Left lung (tissue), 14 donors: ENCODE measurements at places on chromosomes 1 and 21. TPM values are rescaled to one million over a fixed set of nuclear protein-coding genes. Genes with fewer than 3 reads are reported as not detected.

- no peak for DNase-seq
Measured at GRCh38 chr1:14468751-14469150, 129.7 kb upstream of the KAZN start.

GRCh38 chr1:14254251-14254650 lies 344.2 kb upstream of the KAZN start:
- no peak for DNase-seq

- DNase-seq, result no peak
Measured at GRCh38 chr1:30611741-30612309, 111.6 kb downstream of the MATN1 start.

OR10J1 gene
- total RNA-seq, result not detected

DNA sequence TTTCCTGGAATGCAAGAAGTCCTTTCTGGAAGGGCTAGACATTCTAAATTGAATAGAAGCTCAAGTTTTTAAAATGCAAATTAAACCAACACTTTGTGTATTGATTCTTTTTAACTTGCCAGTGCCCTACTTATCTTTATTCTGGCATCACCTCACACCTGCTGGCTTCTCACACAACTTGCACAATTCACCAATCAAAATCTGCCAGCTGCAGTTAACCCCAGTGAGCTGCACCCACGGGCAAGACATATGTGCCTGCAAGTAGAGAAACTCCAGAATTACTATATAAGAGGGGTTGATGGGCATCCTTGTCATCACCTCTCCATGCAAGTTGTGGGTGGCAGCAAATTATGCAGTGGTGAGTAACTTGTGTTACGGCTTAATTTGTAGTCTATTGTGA lies 11.7 kb upstream of the PLPPR4 start:
- no peak for DNase-seq

SYPL2 gene
- total RNA-seq, result 4.5 TPM

HENMT1 gene
- 7.0 TPM for total RNA-seq

- DNase-seq, result no peak
Measured at GRCh38 chr1:167276969-167277368, 56.3 kb downstream of the POU2F1 start.

- DNase-seq, result no peak
Measured at GRCh38 chr1:222105393-222105737, 363.5 kb upstream of the DUSP10 start.

GRCh38 chr1:180611016-180611930 lies 20.5 kb upstream of the XPR1 start:
- peak; percentile 57 for DNase-seq

GRCh38 chr1:226309398-226310244 lies 657 bp upstream of the LIN9 start:
- DNase-seq, result no peak

GRCh38 chr21:43608225-43608624 lies 51.1 kb downstream of the HSF2BP start:
- DNase-seq, result no peak

- DNase-seq, result no peak
Measured at GRCh38 chr1:41812051-41812450, 106.7 kb downstream of the HIVEP3 start.

DNA sequence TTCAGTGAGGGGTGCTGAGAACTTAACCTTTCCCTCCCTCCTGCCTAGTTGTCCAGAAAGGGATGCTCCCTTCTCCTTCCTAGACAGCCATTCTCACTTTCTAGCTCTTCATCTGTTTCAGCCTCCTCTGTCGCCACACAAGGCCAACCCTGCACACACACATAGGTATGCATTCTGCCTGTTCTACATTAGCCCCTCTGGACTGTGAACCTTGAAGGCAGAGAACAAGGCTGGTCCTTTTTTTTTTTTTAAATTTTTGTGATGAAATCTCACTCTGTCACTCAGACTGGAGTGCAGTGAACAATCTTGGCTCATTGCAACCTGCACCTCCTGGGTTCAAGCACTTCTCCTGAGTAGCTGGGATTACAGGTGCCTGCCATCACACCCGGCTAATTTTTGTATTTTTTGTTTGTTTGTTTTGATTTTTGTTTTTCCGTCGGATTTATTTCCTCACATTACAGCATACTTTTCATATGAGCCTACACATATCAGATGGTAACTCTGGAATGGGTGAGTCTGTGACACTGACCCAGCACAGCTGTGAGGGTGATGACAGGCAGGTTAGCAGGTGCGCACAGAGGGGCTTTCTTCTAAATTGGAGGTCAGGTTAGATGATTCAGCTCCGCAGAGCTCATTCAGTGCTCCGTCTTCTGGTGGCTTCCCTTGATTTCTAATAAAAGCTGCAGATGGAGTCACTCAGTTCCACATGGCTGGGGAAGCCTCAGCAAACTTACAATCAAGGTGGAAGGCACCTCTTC lies 4.9 kb upstream of the AKR1A1 start:
- no peak for DNase-seq

MCOLN3 gene
- total RNA-seq, result 3.6 TPM
